ENCODE measurements at places on chromosomes 7 and 10.

DNA sequence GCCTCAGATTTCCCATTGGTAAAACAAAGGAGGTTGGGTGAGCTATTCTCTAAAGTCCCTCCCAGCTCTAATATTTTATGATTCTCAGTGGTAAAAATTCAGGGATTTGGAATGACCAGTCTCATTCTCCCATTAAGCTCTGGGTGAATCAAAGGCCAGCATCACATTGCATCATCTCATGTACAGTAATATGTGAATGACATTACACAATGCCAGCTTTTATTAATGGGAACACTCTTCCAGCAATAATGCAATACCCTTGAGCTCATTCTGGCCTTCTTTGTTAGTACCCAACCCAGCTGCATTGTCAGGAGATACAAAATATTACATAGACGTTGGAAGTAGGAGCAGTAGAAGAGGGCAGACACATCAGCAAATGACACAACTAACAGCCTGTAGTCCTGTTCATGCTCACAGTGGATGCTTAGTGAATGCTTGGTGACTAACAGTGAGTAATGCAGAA lies 100.0 kb upstream of the EGR2 start:
- DNase-seq: no peak

DNA sequence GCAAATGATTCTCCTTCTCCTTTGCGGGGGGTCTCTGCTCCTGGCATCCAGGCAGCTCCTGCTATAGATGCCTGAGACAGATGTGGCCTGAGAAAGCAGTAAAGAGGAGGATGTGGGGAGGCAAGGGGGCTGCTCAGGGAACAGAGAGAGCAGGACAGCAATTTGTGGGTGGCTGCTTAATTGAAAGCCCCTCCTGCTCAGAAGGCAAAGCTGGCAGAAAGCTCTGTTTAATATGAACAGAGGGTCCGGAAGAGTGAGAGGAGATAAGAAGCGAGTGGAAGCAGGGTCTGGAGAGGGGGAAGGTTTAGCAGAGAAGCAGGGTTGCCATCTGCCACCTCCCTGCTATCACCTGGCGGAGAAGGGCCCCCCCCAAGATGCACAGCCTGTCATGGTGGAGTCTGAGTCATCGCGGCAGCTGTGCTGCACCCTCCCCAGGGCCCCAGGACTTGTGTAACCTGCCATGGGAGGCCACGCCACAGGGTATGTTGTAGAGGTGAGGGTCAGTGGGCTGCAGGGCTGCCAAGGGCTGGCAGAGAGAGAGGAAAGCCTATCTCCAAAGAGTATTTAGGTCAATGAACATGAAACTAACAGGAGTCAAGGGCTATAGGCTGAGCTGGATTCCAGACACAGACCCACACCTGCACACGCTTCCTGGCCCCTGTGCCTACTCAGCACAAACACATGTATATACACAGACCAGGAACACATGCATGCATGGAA lies 1109.8 kb upstream of the AUTS2 start:
- no peak for DNase-seq

DNA sequence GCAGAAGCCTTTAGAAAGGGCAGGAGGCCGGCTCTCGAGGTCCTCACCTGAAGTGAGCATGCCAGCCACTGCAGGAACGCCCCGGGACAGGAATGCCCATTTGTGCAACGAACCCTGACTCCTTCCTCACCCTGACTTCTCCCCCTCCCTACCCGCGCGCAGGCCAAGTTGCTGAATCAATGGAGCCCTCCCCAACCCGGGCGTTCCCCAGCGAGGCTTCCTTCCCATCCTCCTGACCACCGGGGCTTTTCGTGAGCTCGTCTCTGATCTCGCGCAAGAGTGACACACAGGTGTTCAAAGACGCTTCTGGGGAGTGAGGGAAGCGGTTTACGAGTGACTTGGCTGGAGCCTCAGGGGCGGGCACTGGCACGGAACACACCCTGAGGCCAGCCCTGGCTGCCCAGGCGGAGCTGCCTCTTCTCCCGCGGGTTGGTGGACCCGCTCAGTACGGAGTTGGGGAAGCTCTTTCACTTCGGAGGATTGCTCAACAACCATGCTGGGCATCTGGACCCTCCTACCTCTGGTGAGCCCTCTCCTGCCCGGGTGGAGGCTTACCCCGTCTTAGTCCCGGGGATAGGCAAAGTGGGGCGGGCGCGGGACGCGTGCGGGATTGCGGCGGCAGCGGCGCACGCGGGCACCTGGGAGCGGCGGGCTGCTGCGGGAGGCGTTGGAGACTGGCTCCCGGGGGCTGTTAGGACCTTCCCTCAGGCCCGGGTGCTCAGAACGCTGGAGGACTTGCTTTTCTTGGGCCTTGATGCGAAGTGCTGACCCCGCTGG lies at the start of gene FAS:
FAS (plus strand) TSS at position 415 of the 777 bp plus-strand sequence; CDS start at position 494, 79 bp downstream.
- DNase-seq: peak; percentile 88

GRCh38 chr10:102580230-102580629 lies 64.0 kb upstream of the TRIM8 start:
- DNase-seq: no peak

DNA sequence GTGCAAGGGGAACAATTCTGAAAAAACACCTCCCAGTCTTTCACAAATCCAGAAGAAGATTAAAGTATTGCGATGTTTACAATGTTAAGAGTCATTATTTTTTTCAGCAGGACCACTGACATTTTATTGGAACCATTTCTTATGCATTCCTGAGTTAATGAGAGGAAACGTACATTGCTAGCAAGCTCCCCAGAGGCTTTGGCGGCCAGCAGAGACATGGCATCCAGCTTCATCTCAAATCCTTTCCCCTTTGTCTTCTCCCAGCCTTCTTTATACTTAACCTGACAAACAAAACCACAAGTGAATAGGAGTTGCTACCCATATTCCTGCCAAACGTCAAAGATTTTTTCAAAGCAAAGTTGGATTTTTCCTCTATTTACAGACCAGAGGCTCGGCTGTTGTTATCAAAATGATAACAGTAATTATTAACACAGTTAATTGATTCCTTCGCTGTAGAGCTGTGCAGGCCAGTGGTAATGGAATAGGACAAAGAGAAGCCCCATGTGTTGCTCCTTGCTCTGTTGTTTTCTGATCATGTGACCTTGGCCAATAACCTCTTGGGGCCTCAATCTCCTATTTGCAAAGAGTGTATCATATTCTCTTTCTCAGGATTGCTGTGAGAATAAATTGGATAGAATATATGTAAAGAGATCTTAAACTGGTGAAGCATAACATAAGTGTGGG lies 32.0 kb downstream of the NRAP start:
- no peak for DNase-seq

GRCh38 chr7:9201928-9202327 lies 768.5 kb downstream of the NXPH1 start:
- DNase-seq: no peak

DNA sequence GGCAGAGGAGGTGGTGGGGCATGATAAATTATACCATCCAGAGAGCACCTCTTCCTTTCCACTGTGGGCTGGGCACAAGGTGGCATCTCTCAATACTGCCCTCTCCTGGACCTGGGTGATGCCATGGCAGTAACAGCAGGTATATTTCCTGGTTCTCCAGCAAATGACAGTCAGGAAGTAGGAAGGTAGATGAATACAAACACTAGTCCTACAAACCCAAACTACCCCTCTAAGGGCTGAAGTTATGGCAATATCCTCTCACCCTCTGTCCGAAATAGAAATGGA lies 1004.9 kb downstream of the KCNMA1 start:
- DNase-seq: no peak

- DNase-seq: no peak
These were observed 46.3 kb downstream of the TAS2R16 start for GRCh38 chr7:122949186-122949585.

GRCh38 chr10:971150-971542 lies 17.1 kb upstream of the GTPBP4 start:
- DNase-seq: no peak

GRCh38 chr10:88411772-88412349 lies 171.3 kb downstream of the RNLS start:
- no peak for DNase-seq

GRCh38 chr7:135721198-135721820 lies 6.7 kb downstream of the SLC13A4 start:
- no peak for DNase-seq

GRCh38 chr7:42735081-42735480 lies 176.8 kb downstream of the C7orf25 start:
- DNase-seq: no peak

DNA sequence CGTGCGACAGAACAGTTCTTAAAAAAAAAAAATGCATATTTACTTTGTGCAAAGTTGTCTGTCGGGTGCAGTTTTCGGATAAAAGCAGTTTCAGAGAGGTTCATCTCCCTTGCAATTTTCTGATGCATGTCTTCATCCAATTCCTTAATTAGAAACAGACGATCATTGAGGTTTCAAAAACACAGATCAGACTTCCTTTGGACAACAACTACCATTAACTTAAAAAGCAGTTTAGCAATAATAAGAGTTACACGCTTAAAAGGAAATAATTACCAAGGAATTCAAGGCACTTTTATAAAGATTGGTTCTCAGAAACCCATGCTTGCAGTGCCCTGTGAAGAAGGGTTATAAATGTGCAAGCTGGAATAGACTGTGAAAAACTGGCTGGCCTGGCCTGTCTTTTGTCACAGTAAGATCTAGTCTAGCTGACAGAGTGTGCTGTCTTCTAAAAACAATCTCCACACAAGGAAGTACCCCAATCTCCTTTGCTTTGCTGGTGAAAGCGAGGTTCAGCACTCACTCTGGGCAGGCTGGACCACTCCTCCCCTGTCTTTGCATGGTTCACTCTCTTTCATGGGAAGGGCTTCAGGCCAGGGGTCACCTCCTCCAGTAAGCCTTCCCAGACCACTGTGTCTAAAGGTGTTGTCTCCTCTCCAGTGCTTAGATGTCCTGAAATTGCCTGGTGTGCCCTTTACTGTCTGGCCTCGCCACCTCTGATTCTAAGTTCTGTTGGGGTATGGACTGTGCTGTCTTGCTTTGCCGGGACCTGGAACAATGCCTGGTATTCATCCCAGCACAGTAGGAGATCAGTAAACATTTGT lies 34.8 kb upstream of the HNRNPH3 start:
- DNase-seq: no peak

- DNase-seq: no peak
These were observed 54.1 kb downstream of the MTERF1 start for GRCh38 chr7:91826377-91826776.

GRCh38 chr7:65233409-65234034 lies 140.1 kb upstream of the ZNF92 start:
- no peak for DNase-seq

DNA sequence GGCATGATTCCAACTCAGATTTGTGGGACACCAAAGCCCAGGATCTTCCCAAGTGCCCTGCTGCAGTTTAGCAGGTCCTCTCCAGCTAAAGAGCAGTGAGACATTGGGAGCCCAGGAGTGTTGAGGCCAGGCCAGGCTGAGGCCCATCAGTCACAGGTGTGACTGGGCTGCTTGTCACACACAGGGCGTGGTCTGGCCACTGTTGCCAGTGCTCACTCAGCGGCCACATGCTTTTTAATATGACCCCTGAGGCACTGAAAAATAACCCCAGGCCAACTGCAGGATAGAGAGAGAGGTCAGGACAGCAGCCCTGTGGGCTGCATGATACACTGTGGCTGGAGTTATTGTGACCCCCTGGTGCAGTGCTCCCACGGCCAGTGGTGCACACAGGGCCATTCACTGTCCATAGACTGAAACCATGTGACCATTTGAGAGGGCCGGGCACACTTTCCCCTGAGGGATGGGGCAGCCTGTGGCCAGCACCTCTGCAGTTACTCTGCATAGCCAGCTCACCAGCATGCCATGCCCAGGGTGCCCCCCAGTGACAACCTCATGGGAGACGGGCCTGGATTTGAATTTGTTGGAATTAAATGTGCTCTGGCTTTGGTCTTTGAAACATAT lies 4.2 kb downstream of the GDF2 start:
- DNase-seq: no peak

GRCh38 chr10:72557362-72557761 lies 68.5 kb downstream of the MICU1 start:
- DNase-seq: no peak

- DNase-seq: no peak
These were observed 46.1 kb upstream of the SEPTIN7 start for GRCh38 chr7:35754741-35755140.

DNA sequence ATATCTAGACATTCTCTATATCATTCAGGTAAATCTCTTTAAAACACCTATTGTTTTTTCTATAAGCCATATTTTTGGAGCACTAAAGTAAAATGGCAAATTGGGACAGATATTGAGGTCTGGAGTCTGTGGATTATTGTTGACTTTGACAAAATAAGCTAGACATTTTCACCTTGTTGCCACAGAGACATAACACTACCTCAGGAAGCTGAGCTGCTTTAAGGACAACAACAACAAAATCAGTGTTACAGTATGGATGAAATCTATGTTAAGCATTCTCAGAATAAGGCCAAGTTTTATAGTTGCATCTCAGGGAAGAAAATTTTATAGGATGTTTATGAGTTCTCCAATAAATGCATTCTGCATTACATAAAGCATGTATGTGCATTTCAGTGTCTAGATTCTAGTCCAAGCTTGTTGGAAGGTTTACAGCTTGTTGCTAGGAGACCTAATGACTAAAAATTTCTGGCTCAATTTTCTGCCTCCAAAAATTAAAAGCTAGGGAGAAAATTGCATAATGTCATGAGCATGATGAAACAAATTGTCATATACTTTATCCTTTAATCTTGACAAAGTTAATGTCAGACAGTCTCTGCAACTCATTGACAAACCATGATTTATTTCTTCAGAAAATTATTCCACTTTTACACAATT lies 18.3 kb downstream of the LIPM start:
- no peak for DNase-seq

- no peak for DNase-seq
These were observed 243.6 kb upstream of the RHOBTB1 start for GRCh38 chr10:61187601-61188000.

DNA sequence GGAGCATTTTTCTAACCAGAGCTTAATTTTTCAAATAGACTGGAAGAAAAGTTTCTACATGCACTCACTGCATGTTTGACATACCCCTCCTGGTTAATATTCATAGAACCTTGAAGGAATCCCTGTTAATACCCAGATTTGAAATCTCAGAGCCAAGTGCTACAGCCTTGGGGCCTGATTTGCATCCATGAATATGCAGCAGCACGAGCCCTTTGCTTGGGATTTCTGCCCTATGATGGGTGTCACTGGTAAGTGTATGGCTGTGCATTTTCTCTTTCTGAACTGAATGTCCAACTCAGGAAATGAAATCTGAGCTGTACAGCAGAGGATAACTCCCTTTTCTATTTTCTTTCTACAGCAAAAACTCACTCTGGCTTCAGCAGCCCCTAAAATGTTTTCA lies 1157.5 kb downstream of the XPNPEP1 start:
- DNase-seq: no peak

DNA sequence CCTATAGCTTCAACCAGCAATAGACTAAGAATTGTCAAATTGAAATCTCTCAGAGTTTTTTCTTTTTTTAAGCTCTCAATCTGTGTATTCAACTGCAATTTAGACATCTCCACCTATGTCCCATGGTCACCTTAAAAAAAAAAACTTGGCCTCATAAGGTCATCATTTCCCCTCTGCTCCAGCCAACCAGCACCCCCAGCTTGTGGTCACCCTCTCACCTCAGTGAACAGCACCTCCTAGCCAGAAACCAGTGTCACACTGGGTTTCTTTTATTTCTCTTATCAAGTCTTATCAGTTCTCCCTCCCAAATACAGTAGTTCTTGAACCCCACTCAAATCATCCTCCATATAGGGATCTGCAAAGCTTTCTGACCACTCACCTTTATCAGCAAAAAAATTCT lies 4.0 kb downstream of the ITGB1 start:
- DNase-seq: no peak

GRCh38 chr7:120272701-120273475 lies at the start of gene KCND2:
TSS of gene KCND2 (plus strand) at chr7:120273175.
- no peak for DNase-seq

- no peak for DNase-seq
These were observed 723 bp upstream of the TES start for GRCh38 chr7:116209561-116210070.

GRCh38 chr10:75019370-75019769 lies 92.1 kb upstream of the SAMD8 start:
- no peak for DNase-seq
